Brain (organoid and tissue), 16 donors: ENCODE measurements at places on chromosomes 5 and 9.

DNA sequence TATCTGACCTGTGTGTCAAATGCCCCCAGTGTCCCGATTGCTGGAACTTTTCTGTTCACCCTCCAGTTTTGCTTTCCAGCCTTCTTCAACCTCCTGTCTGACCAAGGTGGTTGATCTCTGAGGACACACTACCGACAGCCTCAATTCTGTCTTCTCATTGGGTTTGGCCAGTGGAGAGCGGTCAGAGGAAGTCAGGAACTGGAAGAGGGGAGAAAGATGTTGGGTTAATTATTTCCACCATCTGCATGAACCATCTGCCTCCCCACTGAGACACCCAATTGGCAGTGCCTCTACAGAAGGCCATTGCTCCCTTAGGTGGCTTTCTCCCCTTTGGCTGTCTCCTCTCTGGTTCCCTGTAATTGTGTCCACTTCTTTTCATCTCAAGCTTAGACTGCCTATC lies 154.3 kb upstream of the RAI14 start:
- DNase-seq = no peak

DNA sequence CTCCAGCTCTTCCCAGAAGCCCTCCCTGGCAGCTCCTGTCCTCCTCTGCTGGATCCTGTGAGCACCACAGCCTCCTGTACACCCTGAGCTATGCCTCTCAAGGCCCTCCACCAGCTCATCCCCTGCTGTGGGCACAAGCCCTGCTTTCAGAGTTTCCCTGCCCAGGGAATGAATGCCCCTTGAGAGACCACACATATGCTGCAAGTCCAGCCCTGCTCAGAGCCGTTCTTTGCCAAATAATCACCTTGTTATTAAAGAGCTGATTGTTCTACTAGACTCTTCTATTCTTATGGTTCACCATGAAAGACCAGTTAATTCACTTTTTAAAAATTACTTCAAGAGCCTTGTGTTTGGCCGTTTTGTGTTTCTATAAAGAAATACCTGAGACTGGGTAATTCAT lies 121.5 kb downstream of the MVB12B start:
- no peak for DNase-seq

DNA sequence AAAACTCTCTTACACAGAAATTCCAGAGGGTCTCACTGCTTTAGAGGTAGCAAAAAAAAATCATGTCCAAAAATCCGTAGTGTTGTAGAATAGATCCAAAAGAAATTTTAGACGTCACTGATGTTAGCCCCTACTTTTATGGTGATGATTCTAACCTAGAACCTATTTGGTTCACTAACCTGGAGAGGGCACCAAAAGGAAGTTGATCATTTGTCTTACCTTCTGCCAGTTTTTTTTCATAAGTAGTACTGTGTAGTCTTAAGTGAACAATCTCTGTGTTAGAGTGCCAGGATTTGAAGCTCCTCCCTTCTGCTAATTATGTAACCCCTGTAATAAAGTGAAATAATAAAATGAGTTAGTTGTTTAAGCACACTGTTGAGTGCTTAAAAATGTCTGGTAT lies 215.2 kb downstream of the SMARCA2 start:
- no peak for DNase-seq

- no peak for DNase-seq
Measured at GRCh38 chr9:134656334-134657006, 14.9 kb downstream of the COL5A1 start.

DNA sequence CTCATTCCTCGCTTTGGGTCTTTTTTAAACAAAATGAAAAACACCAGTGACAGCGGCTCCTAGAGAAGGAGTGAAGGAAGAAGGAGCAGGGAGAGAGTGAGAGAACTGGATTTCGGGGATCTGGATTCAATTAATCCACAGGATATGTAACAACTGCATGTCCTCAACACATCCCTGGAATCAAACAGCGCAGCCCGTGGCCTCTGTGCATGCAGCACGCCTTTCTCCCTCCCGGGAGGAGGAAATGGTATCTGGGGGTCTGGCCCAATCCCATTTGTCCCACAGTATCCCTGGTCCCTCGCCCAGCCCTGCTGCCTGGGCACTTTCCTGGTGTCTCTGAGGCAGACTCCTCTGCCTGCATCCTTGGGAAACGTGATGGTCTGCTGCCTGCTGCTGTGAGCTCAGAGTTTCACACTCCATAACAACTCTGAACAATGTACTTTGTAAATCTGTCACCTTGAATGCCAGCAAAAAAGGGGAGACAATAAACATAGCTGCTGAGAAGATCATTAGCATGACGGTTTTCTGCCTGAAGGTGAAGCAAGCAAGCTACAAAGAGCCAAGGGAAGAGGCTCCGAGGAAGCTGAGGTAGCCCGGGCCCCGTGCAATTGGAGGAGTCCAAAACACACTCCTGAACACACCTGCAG lies 56.1 kb downstream of the PTCH1 start:
- no peak for DNase-seq

GRCh38 chr9:33161011-33161588 lies 6.0 kb downstream of the B4GALT1 start:
- no peak for DNase-seq

DNA sequence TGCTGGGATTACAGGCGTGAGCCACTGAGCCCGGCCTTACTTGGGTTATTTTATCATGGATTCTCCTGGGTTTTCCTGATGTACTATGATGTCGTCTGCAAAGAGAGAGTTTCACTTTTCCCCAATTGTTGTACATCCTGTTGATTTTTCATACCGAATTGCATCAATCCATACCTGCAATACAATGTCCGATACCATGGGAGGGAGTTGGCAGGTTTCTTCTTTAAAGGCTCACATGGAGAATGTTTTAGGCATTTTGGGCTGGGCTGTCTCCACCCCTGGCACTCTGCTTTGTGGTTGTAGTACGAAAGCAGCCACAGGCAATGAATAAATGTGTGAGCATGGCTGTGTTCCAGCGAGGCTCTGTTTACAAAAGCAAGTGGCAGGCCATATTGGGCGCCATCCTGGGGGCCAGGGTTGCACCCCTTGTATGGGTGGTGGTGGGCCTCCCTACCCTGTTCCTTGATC lies 35.1 kb upstream of the EXOC3 start:
- DNase-seq = no peak

GRCh38 chr5:152051499-152052454 lies 127.1 kb upstream of the GLRA1 start:
- no peak for DNase-seq

DNA sequence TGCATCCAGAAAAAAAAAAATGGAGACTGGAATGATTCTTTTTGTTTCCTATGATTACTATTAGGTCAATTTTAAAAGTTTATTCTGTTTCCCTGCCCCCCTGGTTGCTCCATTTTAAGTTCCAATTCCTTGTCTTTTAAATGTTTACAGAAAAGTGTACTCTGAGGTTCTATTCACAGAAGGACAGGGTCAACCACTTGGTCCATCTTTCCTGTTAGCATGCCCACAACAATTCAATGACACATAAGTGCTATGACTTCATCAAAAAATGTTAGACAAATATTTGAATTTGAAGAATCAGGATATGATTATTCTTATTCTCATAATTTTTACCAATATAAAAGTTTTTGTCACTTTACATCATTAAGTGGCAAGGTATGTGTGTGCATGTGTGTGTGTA lies 123.7 kb downstream of the PDE4D start:
- DNase-seq = no peak

DNA sequence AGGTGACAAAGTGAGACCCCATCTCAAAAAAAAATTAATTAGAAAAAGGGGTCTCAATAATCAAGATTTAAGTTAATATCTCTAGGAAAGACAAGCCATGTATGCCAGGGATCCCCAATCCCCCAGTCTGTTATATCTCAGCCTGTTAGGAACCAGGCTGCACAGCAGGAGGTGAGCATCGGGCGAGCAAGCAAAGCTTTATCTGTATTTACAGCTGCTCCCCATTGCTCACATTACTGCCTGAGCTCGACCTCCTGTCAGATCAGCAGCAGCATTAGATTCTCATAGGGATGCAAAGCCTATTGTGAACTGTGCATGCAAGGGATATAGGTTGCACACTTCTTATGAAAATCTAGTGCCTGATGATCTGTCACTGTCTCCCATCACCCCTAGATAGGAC lies 116.8 kb downstream of the TARS1 start:
- no peak for DNase-seq

- DNase-seq = no peak
Measured at GRCh38 chr5:89560696-89561095, 677.7 kb upstream of the MEF2C start.

GRCh38 chr5:170597109-170597751 lies 93.4 kb downstream of the KCNIP1 start:
- DNase-seq = peak; percentile 86

GRCh38 chr9:3385871-3386270 lies 139.9 kb downstream of the RFX3 start:
- DNase-seq = no peak

- no peak for DNase-seq
Measured at GRCh38 chr9:34443533-34443932, 14.8 kb downstream of the FAM219A start.
